ENCODE measurements at places on chromosomes 6 and 20.

DNA sequence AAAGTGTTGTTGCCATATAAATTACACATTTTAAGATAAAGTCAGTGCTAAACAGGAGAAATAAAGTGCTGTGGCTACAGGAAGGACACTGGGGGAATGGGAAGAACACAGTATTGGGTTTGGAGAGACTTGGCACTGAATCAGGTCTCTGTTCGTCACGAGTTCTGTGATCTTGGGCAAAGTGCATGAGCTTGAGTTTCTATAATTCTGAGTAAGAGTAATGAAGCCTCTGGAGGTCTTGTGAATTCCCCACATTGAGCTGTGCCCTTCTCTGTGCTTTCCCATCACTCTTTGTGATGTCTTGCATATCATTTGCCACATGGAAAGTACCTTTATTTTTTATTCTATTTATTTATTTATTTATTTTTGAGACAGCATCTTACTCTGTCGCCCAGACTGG lies 16.8 kb upstream of the EEF1A1 start:
- no peak for DNase-seq

- DNase-seq = no peak
Measured at GRCh38 chr6:146770965-146771735, 172.4 kb downstream of the ADGB start.

DNA sequence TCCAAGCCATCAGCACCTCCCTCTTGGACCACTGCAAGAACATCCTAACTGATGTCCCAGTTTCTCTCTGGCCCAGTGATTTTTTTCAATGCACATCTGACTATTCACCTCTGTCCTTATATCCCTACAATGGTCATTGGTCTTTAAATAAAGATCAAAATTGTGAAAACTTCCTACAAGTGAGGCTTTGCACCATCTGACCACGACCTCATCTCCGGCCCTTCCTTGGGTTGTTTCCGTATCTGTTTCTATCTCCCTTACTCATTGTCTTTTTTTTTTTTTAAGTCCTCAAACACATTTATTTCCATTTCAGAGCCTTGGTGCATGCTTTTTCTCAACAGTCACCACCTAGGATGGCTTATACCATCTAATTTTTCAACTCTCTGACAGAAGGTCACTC lies 88.1 kb downstream of the IPCEF1 start:
- DNase-seq = no peak

GRCh38 chr20:41300383-41300782 lies 17.1 kb downstream of the ZHX3 start:
- no peak for DNase-seq

DNA sequence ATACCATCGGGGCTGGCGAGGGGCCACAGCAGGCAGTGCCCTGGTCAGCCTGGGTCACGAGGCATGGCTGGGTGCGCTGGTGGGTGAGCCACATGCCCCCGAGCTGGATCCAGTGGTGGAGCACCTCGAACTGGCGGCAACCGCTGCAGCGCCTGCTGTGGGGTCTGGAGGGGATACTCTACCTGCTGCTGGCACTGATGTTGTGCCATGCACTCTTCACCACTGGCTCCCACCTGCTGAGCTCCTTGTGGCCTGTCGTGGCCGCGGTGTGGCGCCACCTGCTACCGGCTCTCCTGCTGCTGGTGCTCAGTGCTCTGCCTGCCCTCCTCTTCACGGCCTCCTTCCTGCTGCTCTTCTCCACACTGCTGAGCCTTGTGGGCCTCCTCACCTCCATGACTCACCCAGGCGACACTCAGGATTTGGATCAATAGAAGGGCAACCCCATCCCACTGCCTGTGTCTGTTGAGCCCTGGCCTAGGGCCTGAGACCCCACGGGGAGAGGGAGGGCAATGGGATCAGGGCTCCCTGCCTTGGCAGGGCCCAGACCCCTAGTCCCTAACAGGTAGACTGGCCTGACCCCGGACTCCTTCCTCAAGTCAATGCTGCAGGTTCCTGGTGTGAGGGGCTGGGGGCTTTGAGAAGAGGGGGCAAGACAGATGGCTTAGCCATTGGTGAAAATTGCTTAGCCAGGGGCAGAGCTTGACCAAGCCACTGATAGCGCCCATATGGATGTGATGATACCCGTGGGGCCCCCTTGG lies 598 bp downstream of the TMEM239 start:
- no peak for DNase-seq

- DNase-seq = no peak
Measured at GRCh38 chr20:6562111-6562510, 205.4 kb upstream of the BMP2 start.

DNA sequence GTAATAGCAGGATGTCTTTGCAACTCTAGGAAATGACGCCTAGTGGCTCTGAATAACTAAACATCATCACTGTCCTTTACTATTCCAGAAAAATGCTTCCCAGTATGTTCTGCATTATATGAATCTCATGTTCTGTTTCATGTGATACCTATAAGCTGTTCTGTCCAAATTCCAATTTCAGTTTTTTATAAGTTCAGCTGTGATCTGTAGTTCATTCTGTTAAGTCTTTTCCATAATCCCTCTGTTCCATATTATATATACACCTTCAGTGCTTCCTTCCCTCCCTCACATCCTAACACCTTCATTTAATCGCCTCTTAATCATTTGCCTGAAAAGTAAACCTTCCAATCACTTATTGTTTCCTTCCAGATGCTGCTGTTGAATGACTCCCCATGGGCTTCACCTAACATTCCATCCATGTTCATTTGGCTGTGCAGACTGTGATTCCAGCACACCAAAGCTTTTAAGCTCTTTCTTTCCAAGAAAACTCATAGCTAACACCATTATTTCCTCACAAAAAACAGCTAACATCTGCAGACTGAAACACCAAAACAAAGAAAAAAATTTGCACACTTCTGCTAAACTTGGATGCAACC lies 18.6 kb downstream of the HMGCLL1 start:
- DNase-seq = no peak

GRCh38 chr20:20666359-20666758 lies 46.1 kb downstream of the RALGAPA2 start:
- DNase-seq = no peak

DNA sequence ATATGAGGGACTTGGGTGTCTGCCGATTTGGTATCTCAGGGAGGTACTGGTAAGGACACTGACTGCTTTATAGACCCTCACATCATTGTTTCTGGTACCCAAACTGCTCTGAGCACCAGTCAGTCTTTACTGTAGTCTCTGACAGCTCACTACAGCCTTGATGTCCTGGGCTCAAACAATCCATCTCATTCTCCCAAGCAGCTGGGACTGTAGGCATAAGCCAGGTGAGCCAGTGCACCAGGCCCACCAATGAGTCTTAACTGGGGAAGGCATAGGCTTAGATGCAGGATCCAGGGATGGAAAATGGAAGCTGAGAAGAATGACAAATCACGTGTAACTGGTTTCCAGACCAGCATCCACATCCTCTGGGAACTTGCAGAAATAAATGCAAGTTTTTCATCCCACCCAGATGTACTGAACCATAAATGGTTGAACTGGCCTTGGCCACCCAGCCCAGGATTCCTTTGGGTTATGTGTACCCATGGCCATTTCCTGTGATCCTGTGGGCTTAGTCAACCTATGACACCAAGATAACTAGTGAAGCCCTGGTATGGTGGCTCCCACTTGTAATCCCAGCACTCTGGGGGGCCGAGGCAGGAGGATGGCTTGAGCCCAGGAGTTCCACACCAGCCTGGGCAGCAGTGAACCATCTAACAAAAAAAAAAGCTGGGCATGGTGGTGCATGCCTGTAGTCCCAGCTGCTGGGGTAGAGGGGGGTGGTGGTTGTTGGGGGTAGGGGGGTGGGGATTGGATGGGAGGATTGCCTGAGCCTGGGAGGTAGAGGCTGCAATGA lies 5.8 kb downstream of the TUBB start:
- DNase-seq = no peak

- no peak for DNase-seq
Measured at GRCh38 chr6:140436023-140436811, 1061.8 kb upstream of the CITED2 start.

DNA sequence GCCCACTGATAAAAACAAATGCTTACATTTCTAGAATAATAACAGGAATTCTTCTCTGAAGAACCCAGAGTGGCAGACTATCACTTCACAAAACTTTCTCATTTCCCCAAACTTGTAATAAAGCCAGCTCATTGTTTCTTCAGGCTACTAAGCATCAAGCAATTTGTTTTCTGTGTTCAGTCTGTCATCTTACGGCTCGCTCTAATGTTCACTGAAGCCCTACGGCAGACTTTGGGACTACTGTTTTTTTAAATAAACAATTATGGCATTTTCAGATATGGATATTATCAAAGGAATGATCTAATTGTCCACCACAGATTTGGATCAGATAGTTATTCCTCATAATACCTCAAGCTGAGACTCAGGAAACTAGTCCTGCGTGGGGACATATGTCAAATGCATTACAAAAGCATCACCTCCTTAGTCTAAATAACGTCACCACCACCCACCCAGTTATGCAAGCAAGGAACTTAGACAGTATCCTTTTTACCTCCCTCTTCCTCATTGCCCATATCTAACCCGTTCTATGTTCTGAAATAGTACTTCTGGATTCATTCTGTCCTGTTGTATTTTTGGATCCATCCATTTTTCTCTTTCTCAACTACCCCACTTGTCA lies 415.1 kb downstream of the PLCB1 start:
- DNase-seq = no peak

- DNase-seq = no peak
Measured at GRCh38 chr20:4866429-4866828, 134.9 kb downstream of the SLC23A2 start.

DNA sequence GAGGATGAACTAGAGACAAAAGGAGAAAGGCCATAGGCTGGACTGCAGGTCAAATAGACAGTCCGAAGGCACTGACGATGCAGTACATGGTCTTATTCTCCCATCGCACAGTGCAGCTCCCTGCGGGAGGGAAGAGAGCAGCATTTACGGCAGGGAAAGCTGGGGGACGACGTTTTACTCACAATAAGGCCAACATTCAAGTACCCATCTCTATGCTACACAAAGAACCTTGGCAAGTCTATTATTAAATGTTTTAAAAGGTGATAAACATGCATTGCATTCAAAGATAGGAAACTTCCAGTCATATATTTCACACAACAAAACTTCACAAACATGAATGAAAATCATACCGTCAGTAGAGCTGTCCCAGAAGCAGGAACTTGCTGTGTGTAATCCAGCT lies 7.8 kb downstream of the DYNLT1 start:
- DNase-seq = no peak

- DNase-seq = no peak
Measured at GRCh38 chr6:21824431-21825177, 231.1 kb downstream of the SOX4 start.

DNA sequence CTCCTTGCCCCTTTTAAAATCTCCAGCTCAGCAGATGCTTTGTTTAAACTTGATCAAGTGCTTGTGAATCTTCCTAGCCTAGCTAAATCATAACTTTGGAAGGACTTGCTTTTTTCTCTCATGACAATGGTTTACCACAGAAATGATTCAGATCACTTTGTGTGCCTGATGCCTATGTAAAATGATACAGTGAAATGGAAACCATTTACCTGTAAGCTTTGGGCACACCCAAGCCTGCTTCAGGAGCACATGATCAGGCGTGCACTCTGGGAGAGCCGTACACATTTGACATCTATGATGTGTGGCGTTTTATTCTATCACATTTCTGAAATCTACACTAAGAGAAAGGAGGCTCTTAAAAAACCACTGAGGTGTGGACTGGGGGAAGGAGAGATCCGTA lies 41.1 kb downstream of the PTPN1 start:
- DNase-seq = no peak

- DNase-seq = no peak
Measured at GRCh38 chr6:15386756-15387112, 140.9 kb downstream of the JARID2 start.

GRCh38 chr20:1242530-1242929 lies 16.7 kb downstream of the RAD21L1 start:
- no peak for DNase-seq

- DNase-seq = no peak
Measured at GRCh38 chr6:157911278-157911677, 70.4 kb upstream of the SYNJ2 start.

DNA sequence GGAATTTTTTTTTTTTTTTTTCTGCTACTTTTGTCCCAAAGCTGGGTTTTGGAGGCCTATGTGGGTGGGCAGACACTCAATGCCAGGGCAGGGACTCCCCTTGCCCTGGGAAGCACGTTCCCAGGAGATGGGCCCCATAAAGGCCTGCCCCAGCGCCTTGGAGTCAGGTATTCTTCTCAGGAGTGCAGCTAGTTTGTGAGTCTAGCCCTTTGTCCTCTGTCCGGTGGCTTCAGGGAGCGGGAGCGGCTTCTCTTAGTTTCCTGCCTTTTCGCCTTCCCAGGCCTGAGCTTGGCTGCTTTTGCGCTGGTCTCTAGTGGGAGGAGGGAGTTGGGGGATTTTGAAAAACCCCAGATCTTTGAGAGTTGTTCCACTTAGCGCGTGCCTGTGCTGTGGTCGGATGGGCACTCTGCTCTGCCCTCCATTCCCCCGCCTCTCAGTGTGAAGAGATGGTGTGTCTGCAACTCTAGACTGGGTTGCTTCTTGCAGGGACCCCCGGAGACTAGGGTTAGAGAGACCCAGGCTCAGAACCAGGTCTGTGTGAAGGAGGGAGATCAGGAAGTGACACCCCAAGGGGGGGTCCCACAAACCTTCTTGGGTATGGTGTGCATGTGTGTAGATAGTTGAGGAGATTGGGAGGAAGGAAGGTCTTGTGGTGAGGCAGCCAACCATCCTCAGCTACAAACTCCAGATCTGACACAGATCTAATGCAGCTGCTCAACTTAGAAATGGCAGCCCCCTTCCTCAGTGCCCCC lies 1.3 kb downstream of the PLCG1 start:
- no peak for DNase-seq

DNA sequence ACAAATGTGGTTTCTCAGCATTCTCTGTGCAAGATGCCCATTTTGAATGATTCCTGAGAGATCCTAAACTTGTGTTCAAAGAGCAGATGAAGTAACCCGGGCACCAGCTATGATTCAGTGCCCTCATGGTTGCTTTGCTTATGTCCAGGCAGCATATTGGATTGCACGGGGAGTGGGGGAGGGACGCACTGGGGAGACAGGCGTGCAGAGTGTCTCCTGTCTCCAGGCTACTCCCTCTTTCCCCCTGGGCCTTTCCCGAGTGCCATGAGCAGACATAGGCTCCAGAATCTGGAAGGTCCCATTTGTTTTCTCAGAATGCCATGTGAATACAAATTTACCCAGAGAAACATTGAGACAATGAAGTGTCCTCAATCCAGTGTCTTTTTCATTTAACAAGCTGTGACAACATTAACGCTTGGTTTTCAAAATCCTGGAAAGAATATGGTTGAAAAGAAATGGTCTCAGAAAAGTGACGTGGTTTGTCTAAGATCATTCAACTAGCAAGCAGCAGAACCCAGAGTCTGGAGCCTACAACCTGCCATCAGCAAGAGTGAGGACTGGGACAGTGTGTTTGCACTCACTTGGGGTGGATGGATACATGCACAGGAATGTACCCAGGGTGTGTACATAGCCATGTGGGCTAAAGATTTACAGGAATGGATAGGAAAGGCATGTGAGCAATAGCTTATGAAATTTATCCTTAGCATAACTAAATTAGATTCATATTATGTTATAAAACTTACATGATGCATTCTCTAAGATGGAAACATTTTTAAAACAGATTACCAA lies 4.2 kb downstream of the SYNDIG1 start:
- DNase-seq = no peak

GRCh38 chr20:44837946-44838345 lies 27.6 kb upstream of the RIMS4 start:
- DNase-seq = no peak

- no peak for DNase-seq
Measured at GRCh38 chr20:10647471-10647870, 26.3 kb downstream of the JAG1 start.

- no peak for DNase-seq
Measured at GRCh38 chr20:59247731-59248684, 52.4 kb upstream of the EDN3 start.

Data from stimulated activated CD4-positive, alpha-beta T cell treated with anti-CD3 and anti-CD28 coated beads, Interleukin-1b, Interleukin-23, amount 100 ng/mL, for 1 hour (primary cell).